ENCODE measurements at places on chromosomes 1 and 21. TPM values are rescaled to one million over a fixed set of nuclear protein-coding genes. Genes with fewer than 3 reads are reported as not detected.

A3GALT2 gene
- not detected for total RNA-seq

RPE65 gene
- total RNA-seq, result not detected

PTCH2 gene
- total RNA-seq, result 1.3 TPM

SLAMF8 gene
- total RNA-seq, result 0.27 TPM

SASS6 gene
- total RNA-seq, result 2.5 TPM

GPR153 gene
- total RNA-seq, result 0.37 TPM

RWDD3 gene
- total RNA-seq, result 11.4 TPM

SLFNL1 gene
- 0.20 TPM for total RNA-seq

PROK1 gene
- not detected for total RNA-seq

CLCA4 gene
- not detected for total RNA-seq

GRCh38 chr1:21329209-21329844, 39.1 kb upstream of the ECE1 start:
- peak; percentile 59 for DNase-seq
- H3K27ac ChIP-seq, result peak overlapping the region; percentile 65
- H3K4me1 ChIP-seq, result peaks cover 66% of the 10 kb centered on the region
- no peaks in the 10 kb centered on the region for H3K36me3 ChIP-seq
- no peaks in the 10 kb centered on the region for H3K27me3 ChIP-seq

- H3K27ac ChIP-seq, result no peak overlapping the region
- no peaks in the 10 kb centered on the region for H3K36me3 ChIP-seq
- H3K4me1 ChIP-seq, result no peaks in the 10 kb centered on the region
Observed at GRCh38 chr1:79041666-79042065, 35.1 kb upstream of the ADGRL4 start.

GRCh38 chr1:70504176-70504820, 93.2 kb downstream of the CTH start:
- no peak for DNase-seq
- H3K4me3 ChIP-seq, result no peak overlapping the region
- H3K27ac ChIP-seq, result no peak overlapping the region
- no peaks in the 10 kb centered on the region for H3K36me3 ChIP-seq

- no peaks in the 10 kb centered on the region for H3K36me3 ChIP-seq
- no peak overlapping the region for H3K4me3 ChIP-seq
- no peaks in the 10 kb centered on the region for H3K4me1 ChIP-seq
- no peak for DNase-seq
- H3K27me3 ChIP-seq, result no peaks in the 10 kb centered on the region
Observed at GRCh38 chr21:37983336-37984095, 67.3 kb upstream of the KCNJ6 start.

DNA sequence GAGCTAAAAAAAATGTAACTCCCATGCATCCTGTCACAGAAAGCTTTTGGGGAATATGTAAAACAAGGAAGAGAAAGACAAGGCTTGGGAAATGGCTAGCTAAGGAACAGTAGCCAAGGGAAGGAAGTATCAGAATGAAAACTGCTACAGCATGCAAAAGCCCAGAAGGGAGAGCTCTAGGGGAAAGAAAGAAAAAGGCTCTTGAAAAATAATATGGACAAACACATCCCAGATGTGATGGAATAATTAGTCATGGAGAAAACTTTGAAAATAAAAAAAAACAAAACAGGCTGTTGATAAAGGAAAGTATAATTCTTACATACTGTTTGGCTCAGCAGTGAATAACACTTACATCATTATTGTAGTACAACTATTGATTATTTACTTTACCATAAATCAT, 47.9 kb upstream of the VCAM1 start:
- no peak overlapping the region for H3K27ac ChIP-seq
- H3K36me3 ChIP-seq, result no peaks in the 10 kb centered on the region
- DNase-seq, result no peak
- H3K4me1 ChIP-seq, result no peaks in the 10 kb centered on the region

- H3K4me1 ChIP-seq, result peaks cover 2% of the 10 kb centered on the region
- H3K27ac ChIP-seq, result no peak overlapping the region
- H3K27me3 ChIP-seq, result no peaks in the 10 kb centered on the region
- no peaks in the 10 kb centered on the region for H3K36me3 ChIP-seq
Observed at GRCh38 chr21:42343101-42343500, 7.7 kb downstream of the TFF2 start.

DNA sequence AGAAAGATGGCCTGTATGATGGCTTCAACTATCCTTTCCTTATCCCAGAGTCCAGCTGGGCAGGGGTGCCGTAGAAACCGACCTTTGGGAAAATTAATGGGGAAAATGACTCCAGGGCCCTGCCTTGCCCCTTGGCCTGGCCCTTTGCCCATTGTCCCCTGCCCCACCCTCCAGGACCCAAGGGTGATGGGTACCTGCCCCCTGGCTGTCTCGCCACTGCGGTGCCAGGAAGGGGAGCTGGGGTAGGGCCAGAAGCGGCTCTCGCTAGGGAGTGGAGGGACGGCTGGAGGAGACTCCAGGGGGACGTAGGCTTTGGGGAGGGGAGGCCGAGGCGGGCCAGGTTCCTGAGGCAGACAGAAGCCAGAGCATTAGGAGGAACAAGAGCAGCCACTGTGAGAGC, 29.1 kb upstream of the GOLT1A start:
- DNase-seq, result no peak
- no peaks in the 10 kb centered on the region for H3K4me1 ChIP-seq
- H3K27me3 ChIP-seq, result no peaks in the 10 kb centered on the region
- H3K36me3 ChIP-seq, result no peaks in the 10 kb centered on the region
- H3K4me3 ChIP-seq, result no peak overlapping the region

DNA sequence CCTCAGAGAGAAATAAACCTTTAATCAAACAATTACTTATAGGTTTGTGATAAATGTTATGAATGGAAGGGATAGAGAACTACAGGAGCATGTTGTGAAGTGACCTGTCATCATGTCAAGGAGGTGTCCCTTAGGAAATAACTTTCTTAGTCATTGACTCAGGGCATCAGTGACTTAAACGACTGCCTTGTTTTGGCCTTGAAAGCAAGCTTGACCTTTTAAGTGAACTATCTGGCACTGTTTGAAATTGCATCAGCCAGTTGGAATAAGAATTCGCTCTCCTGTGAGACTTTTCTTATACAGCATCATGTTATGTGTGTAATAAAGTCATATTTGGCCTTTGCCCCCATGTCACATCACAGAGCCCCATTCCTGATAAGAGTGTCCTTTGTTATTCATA, 30.9 kb downstream of the LRRC8B start:
- DNase-seq, result no peak
- H3K4me1 ChIP-seq, result no peaks in the 10 kb centered on the region
- no peak overlapping the region for H3K27ac ChIP-seq
- no peak overlapping the region for H3K4me3 ChIP-seq
- no peaks in the 10 kb centered on the region for H3K36me3 ChIP-seq
- no peaks in the 10 kb centered on the region for H3K27me3 ChIP-seq

DNA sequence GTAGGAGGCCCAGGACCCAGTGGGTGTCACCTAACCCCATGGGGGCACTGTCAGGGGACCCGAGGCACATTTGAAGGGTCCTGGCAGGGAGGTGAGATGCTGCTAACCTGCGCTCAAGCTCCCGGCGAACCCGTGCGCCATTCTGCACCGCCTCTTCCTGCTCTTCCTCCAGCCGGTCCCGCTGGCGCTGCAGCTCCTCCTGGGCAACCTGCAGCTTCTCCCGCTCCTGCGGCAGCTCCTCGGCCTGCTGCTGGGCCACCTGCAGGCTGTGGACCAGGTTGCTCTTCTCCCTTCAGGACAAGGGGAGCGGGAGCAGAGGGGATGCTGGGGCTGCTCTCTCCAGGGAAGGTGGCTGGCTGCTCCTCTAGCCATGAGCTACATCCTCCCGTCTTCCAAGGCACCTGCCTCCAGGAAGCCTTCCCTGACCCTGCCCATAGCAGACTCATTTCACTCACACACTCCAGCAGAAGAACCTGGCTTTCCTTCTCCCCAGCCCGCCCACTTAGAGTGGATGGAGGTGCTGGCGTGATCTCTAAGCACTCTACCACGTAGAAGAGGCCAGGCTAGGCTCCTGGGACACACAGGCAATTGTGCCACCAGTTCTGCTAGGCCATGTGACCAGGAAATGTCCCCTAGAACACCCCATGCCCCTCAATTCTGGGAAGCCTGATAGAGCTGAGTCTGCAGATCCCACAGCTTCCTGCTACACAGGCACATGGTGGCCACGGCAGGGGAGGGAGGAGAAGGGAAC, 15.2 kb upstream of the NBPF1 start:
- no peak for DNase-seq
- H3K27ac ChIP-seq, result no peak overlapping the region
- no peaks in the 10 kb centered on the region for H3K27me3 ChIP-seq
- H3K36me3 ChIP-seq, result peaks cover 56% of the 10 kb centered on the region
- no peaks in the 10 kb centered on the region for H3K4me1 ChIP-seq

GRCh38 chr1:52601991-52602855, at the start of gene GPX7:
GPX7 (plus strand) TSS chr1:52602371; CDS start chr1:52602410, 39 bp downstream.
- H3K27ac ChIP-seq, result peak within 1 kb of the TSS; percentile 82
- H3K4me1 ChIP-seq, result peaks cover 25% of the 10 kb centered on the region
- peak; percentile 45 for DNase-seq
- H3K4me3 ChIP-seq, result peak within 1 kb of the TSS; percentile 83
- peaks cover 17% of the 10 kb centered on the region for H3K36me3 ChIP-seq

GRCh38 chr1:51324251-51325010, 5.9 kb downstream of the TTC39A start:
- no peaks in the 10 kb centered on the region for H3K4me1 ChIP-seq
- no peak overlapping the region for H3K27ac ChIP-seq
- no peaks in the 10 kb centered on the region for H3K27me3 ChIP-seq
- DNase-seq, result no peak
- H3K36me3 ChIP-seq, result no peaks in the 10 kb centered on the region

GRCh38 chr1:4724695-4725250, 70.4 kb downstream of the AJAP1 start:
- no peaks in the 10 kb centered on the region for H3K36me3 ChIP-seq
- no peaks in the 10 kb centered on the region for H3K27me3 ChIP-seq

GRCh38 chr21:32364796-32365195, 28.0 kb downstream of the URB1 start:
- no peak for DNase-seq
- no peak overlapping the region for H3K27ac ChIP-seq
- no peaks in the 10 kb centered on the region for H3K4me1 ChIP-seq
- H3K36me3 ChIP-seq, result peaks cover 32% of the 10 kb centered on the region
- H3K27me3 ChIP-seq, result no peaks in the 10 kb centered on the region

DNA sequence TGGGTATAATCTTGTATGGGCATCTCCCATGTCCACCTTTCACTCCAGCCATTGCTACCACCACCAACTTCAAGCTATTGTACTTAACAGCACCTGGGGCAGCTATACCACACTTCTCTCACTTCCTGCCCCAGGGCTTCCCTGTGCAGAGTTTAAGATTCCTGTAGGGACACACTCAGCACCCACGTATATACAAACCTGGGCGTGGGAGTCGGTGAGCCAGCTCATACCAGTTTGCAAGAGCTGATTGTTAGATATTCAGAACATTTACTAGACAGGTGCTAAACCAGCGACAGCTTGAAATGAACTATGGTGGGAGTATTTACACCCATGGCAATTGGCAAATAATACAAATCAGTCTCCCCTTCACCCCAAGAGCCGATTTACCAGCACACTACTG, 114.8 kb upstream of the CSF3R start:
- no peaks in the 10 kb centered on the region for H3K27me3 ChIP-seq
- H3K27ac ChIP-seq, result no peak overlapping the region
- H3K4me3 ChIP-seq, result no peak overlapping the region

DNA sequence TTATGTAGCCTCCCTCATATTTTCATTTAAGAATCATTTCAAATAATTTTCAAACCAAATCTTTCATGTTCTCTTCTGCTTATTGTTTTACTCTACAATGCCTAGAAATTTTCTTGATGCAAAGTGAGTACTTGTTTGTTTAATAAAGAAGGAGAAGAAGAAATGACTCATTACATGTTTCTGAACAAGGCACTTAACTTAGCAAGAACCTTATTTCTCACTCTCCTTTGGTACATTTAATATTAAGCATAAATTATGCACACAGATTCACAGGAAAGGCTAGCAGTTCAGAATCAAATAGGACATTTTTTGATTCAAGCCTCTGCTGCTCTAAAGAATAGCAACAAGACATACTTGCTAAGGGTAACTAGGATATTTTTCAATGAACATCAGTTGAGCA, 9.1 kb downstream of the SCYL3 start:
- H3K27ac ChIP-seq, result no peak overlapping the region
- no peaks in the 10 kb centered on the region for H3K27me3 ChIP-seq
- peaks cover 10% of the 10 kb centered on the region for H3K36me3 ChIP-seq
- H3K4me1 ChIP-seq, result no peaks in the 10 kb centered on the region
- no peak overlapping the region for H3K4me3 ChIP-seq

GRCh38 chr1:220045356-220046051, 801 bp downstream of the EPRS1 start:
- DNase-seq, result peak; percentile 7
- H3K36me3 ChIP-seq, result no peaks in the 10 kb centered on the region
- peak overlapping the region; percentile 92 for H3K4me3 ChIP-seq
- no peaks in the 10 kb centered on the region for H3K27me3 ChIP-seq
- peak overlapping the region; percentile 86 for H3K27ac ChIP-seq
- H3K4me1 ChIP-seq, result peaks cover 23% of the 10 kb centered on the region

DNA sequence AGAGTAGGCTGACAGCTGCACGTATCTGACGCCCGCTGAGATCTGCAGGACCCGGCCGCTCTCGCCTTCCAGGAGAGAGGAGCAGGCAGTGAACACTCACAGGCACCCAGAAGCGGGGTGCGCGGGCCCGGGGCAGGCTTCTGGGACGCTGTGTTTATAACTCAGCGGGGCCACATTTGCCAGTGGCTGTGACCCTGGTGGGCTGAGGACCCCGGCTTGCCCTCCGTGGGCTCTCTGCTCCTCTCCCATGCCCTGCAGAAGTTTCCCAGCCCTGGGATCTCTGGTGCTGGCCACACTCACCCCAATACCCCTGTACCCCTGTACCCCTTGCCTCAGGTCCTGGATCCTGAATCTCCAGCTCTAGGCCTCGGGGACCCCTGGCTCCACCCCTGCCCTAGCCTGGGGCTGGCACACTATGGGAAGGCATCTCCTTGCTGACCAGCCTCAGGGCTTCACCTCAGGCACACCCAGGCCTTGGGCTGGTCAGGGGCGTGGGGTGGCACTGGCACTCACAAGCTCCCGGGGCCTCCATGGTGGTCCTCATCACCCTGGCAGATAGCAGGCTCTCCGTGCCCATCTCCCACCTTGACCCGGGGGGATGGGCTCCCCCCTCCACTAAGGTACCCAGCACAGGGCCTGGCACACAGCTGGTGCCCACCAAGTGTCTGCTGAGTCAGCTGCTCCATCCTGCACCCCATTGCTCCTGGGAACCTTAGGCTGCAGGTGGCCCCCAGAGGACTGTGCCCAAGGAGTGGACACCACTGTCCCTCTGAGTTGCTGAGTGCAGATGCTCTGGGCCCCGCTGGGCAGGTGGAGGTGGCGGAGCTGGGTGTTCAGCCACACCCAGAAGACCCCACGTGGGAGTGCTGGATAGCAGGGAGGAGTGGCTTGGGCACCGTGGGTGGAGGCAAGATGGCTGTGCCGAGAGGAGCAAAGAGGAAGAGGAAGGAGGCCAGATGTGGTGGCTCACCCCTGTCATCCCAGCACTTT, 32.4 kb downstream of the MORN1 start:
- H3K4me3 ChIP-seq, result no peak overlapping the region
- no peaks in the 10 kb centered on the region for H3K4me1 ChIP-seq
- DNase-seq, result no peak

- H3K4me3 ChIP-seq, result no peak overlapping the region
- no peaks in the 10 kb centered on the region for H3K27me3 ChIP-seq
- no peak overlapping the region for H3K27ac ChIP-seq
- H3K36me3 ChIP-seq, result no peaks in the 10 kb centered on the region
- no peaks in the 10 kb centered on the region for H3K4me1 ChIP-seq
Observed at GRCh38 chr1:55694310-55694801, 479.2 kb upstream of the USP24 start.

GRCh38 chr1:172360985-172361384, 59.5 kb upstream of the C1orf105 start:
- H3K4me1 ChIP-seq, result peaks cover 40% of the 10 kb centered on the region
- H3K27me3 ChIP-seq, result no peaks in the 10 kb centered on the region
- no peak overlapping the region for H3K27ac ChIP-seq
- H3K4me3 ChIP-seq, result no peak overlapping the region
